NCI-H524 treated with DMSO at 0.1 percent for 48 hours (cell line): ENCODE measurements at places on chromosomes 12 and 14.

DNA sequence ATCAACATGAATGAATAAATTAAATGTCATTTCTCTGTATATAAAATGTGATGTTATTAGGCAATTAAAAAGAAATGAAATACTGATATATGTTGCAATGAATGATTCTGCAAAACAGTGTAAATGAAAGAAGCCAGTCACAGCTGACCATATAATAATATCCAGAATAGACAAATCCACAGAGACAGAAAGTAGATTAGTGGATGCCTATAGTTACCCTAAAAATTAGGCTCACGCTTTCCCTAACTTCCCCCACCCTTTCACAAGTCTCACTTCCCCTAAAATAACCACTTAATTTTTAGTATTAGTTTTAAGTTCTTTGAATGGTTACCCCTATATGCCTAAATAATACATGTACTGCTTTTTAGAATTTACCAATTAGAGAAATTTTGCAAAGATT is 348.9 kb upstream of the FAR2 start:
- DNase-seq = no peak

- DNase-seq = no peak
Measured at GRCh38 chr12:66302827-66303169, 505 bp downstream of the HELB start.

GRCh38 chr14:29630566-29631160 is 297.0 kb downstream of the PRKD1 start:
- no peak for DNase-seq

DNA sequence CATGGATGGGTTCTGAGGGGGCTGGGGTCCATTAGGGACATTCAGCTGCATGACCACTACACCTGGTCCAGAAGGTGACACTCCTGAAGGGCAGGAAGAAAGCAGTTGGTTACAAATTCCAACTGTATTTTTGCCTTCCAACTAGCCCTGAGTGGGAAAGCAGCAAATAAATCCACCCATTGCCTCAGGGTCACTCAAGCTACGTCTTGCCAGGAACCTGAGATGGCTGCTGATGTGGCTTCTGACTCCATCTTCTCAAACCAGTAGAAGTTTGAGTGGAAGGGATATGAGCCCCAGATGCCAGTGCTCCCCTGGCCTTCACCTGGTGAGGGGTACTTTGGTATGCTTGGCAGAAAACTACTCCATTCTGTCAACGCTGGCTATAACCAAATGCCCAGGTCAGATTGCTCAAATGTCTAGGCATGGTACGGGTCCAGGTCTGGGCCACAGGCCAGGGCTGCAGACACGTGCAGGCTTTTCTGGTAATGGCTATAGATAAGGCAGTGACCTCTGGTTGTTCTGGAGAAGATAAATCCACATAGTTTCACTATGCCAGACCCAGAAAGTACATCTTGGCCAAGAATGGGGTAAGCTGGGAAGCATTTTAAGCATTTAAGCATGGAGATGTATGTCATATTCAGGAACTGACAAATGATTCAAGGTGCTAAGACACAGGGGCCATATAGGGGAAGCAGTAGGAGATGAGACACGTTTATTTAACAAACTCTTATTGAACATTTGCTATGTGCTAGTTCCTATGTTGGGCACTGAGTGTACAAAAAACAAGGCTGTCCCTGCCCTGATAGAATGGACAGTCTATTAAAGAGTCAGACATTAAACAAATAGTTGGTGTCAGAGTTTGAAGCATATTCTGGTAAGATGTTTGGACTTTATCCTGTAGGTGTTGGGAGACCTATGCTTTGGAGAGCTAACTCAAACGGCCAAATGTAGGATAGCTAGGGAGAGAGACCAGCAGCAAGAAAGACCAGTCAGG is 8.3 kb upstream of the STAC3 start:
- DNase-seq = no peak

- peak; percentile 31 for DNase-seq
Measured at GRCh38 chr14:57512220-57512619, 18.6 kb upstream of the CCDC198 start.

- DNase-seq = no peak
Measured at GRCh38 chr14:69042787-69043444, 63.8 kb upstream of the ACTN1 start.

DNA sequence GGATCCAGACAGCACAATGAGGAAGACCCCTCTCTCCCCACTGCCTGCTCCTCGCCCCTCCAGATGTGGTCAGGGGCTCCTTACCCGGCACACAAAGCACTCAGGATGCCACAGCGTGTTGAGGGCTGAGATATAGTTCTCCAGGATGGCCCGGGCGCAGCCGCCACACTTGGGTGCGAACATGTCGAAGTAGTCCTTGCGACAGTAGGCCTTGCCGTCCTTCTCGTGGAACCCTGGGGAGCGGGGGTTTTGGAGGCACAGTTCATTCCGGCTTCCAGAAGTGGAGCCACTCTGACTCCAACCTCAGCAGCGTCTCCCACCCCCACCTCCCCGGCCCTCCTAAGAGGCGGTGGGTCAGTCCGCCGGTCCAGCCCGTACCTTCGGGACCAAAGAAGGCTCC is 12.8 kb upstream of the RPLP0 start:
- DNase-seq = no peak

GRCh38 chr12:18221726-18222125 is 39.6 kb upstream of the PIK3C2G start:
- no peak for DNase-seq

DNA sequence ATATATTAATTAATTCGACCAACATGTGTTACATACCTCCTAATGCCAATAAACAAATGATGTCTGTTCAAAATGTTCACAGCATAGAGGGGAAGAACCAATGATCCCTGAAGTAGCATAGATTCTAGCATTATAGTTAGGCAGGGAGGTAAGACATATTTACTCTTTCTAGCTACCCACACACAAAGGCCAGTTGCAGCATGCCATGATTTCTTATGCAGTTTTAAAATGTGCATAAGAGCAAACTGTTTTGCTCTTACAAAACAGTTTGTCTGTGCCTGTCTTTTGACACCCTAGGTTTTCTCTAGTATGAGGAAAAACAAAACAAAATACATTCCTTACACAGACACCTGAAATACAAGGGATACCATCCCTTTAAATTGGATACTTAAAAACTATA is 61.9 kb downstream of the SLC16A7 start:
- DNase-seq = no peak

DNA sequence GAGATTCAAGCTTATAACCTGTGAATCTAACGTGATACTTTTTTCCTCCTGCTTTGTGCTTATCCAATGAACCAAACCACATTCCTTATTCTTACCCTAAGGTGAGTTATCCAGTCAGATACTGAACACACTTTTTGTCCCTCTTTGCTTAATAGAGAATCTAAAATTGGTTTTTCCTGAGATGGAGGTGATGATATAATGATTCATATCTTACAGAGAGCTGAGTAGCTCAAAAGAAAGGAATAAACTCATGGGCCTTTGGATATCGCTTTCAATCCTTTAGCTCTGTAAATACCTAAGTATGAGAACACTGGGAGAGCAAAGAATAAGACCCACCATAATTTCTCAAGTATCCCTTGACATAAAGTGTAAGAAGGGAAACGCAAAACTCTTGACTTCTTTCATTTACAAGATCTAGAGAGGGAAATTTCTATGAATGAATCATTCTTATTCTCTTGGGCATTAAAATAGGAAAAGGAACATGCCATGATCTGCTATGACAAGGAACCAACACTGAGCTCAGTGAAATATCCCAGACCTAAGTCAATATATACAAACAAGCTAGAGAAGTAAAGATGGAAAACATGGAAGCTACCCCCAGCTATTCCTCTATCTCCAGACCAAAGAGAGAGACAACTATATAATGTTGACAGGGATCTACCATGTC is 81.8 kb upstream of the STAC3 start:
- DNase-seq = no peak

- no peak for DNase-seq
Measured at GRCh38 chr12:58586762-58587161, 333.5 kb downstream of the LRIG3 start.
